Skeletal muscle cell (primary cell): ENCODE measurements at places on chromosomes 7 and 10.

DNA sequence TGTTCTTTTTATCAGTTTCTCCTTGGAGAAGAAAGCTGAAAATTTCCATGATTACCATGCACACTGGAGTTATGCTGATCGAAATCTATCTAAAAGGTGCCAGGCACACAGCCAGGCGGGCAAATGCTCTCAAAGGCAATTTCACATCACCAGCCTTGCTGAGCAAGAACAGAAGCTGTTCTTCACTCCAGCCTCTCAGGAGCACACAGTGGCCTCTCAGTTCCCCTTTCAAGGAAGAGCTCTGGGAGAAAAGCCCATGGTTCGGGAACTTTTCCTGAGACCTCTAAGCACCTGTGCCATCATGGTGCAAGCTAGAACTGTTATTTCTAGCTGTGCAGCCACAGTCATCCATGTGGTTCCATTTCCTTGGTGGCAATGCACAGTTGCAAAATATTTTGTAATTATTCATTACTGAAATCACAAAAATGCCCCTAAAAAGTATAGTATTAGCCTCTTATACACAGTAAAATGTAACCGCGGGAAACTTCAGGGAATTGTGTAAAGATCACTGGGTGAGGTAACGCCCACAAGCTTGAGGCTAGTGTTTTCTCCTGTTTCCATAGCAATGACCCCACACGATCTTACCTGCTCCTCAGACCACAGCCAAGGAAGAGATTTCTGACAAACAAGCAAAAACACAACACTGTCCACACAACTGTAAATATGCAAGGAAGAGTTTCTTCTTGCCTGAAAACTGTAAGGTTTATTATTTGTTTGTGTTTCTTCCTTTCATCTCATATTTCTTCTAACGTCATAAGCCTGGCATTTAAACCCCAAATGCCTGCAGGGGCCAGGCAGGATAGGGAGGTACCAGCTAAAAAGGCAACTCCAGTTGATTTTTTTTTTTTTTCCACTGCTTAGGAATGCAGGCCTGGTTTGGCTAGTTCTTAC lies 121.2 kb downstream of the FAM107B start:
- DNase-seq = no peak

- no peak for DNase-seq
Observed at GRCh38 chr7:97002555-97003261, 2.6 kb upstream of the DLX6 start.

DNA sequence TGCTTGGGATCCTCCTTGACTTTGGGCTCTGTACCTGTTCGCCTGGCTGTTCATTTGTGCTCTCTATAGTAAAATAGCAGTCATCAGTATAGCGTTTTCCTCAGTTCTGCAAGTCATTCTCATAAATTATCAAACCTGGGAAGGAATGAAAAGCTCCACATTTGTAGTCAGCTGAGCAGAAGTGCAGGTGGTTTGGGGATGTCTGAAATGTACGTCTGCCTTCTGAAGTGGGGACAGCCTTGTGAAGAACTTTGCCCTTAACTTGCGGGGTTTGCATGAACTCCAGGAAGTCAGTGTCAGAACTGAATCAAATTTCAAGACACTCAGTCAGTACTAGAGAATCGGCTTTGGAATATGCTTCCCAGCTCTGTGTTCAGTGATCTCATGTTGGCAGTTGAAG lies 358.3 kb upstream of the PRKCQ start:
- no peak for DNase-seq

DNA sequence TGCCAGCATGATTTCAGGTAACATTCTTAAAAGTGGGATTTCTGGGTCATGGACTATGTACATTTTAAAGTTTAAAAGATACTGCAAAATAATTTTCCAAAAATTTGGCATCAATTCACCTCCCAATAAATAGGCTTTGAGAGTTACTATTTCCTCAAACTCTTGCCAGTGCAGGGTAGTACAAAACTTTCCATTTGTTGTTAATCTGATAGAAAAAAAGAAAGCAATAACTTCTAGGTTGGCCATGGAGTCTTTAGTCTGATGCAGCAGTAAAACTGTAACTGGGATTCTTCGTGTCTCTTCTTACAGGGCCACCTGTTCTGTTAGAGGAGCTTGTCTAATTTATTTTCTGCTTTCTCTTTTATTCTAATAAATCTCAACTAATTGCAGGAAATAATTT lies 241.1 kb downstream of the MAGI2 start:
- no peak for DNase-seq

DNA sequence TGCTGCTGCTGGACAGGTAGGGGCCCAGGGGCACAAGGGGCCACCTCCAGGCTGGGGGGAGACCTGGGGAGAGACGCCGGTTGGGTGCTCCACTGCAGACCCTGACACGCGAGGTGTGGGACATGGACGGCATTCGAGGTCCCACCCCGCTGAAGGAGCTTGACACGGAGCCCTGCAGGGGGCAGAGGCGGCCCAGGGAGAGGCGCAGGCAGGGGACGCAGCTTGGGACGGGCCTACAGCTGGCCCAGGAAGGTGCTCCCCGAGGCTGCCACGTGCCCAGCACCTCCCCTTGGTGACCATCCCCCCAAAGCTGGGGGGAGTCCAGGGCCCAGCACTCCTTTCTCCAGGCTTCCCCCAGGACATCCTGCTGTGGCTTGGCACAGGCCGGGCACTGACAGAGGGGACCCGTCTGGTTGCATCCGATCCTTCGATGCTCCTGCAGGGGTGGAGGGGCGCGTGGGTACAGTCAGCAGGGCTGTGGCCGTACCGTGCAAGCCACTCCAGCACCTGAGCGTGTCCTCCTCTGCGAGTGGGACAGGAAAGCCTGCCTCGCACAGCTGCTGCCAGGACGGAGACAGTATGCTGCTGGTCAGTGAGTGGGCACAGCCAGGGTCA lies 174.4 kb downstream of the ELFN1 start:
- DNase-seq = no peak

- no peak for DNase-seq
Observed at GRCh38 chr7:81002421-81002820, 83.6 kb upstream of the SEMA3C start.

DNA sequence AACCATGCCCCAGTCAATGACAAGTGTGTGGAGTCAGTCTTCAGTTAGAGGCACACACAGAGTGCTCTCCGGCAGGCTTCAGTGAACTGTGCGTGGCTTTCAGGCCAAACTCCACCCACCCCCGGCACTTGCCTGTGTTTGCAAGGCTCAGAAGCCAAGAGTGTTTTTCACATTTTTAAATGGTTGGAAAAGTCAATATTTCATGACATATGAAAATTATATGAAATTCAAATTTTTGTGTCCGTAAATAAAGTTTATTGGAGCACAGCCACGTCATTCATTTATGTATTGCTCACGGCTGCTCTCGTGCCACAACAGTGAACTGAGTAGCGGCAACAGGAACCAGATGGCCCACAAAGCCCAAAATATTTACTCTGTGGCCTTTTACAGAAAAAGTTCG lies 104.7 kb downstream of the SFMBT2 start:
- no peak for DNase-seq
